ENCODE measurements at places on chromosomes 5 and 9. TPM values are rescaled to one million over a fixed set of nuclear protein-coding genes. Genes with fewer than 3 reads are reported as not detected.

- no peak for DNase-seq
Measured at GRCh38 chr5:113212244-113212920, 222.4 kb downstream of the TSSK1B start.

AGTPBP1 gene
- total RNA-seq = 55.6 TPM

DNA sequence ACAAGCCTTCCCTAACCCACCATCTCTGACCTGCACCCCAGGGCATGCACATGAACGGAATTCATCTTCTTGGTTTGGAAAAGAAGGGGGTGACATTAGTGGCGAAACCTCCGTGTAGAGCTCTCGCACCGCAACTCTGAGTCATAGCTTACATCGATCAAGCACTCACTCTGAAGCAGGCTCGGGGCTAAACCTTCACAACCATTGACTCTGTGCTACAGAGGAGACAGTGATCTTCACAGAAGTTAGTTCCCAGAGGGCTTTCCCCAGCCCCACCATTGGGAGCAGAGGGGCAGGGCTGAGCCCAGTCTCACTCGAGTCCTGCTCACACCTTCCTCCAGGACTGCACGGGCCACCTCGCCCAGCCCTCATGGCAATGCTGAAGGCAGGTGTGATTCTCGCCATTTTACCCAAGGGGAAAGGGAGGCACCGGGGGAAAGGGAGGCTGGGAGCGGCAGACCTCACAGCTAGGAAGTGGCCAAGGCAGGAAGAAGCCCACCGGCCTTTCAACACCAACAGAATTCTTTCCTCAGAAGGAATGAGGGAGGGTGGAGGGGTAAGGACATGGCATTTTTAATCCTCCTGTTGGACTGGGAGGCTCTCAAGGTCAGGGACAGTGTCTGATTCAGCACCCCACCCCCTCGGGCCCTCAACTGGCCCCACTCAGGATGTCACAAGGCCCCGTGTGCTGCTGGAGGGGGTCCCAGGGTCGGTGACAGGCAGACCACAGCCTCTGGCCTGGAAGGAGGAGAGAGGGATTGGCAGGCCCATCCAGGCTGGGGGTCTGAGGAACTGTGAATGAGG lies 25.9 kb upstream of the IL17B start:
- no peak for DNase-seq

GRCh38 chr5:19866090-19866450 lies 121.9 kb downstream of the CDH18 start:
- no peak for DNase-seq

GRCh38 chr9:88076286-88077070 lies 61.8 kb downstream of the SPATA31C2 start:
- DNase-seq = peak; percentile 23

ZNF454 gene
- total RNA-seq = 0.17 TPM

- DNase-seq = no peak
Measured at GRCh38 chr5:35052838-35053237, 5.1 kb upstream of the AGXT2 start.

GRCh38 chr9:14159440-14160216 lies 154.3 kb downstream of the NFIB start:
- DNase-seq = no peak

PCDHB16 gene
- not detected for total RNA-seq

DNA sequence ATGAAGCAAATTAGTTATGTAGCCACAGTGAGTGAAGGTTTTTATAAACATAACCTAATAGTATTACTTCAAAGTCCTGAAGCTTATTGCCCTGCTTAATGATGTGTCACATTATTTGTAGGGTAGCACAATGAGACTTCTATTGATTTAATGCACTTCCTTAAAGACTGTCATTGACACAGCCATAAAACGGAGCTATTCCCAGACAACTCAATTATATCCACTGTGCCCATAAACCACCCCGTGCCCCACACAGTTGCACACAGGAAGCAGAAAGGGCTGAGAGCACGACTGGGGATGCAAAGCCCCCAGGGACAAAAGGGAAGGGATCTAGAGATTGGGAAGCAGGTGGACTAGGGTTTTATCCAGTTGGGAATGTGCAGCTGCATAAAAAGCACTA lies 37.0 kb downstream of the TRIM32 start:
- DNase-seq = no peak

DNA sequence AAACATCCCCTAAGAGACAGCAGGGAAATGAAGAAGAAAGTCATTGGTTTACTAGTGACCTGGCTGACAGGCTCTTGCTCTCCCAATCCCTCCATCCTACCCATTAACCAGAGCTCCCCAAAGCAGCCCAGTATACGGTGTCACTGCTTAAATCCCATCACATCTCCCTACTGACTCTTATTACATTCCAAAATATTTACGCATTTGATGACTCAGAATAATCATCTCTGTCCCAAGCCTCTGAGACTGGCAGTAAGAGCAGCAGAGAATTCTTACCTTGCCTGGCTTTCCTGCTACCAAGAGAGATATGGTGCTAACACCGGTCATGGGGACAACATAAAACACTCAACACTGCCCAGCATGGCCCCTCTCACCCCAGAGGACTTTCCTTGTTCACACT lies 20.2 kb upstream of the WHRN start:
- DNase-seq = no peak

DNA sequence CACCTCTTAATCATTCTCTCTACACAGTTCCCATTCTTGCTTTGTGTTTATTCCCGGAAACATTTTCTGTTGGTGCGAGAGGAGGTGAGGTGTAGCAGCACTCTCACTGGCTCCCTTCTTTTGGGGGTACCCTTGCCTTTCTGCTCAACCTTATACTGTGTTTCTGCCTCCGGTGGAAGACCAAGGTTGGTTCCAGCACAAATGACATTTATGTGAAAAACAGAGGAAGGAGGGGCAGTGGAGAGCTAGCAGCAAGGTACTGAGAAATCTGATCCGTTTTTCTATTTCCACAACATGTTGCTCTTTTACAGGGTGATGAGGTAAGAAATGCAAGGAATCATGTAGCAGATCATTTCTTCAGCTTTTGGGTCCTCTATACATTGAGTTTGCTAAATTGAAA lies 648.0 kb upstream of the DMAC1 start:
- DNase-seq = no peak

TXNDC8 gene
- total RNA-seq = not detected

DNA sequence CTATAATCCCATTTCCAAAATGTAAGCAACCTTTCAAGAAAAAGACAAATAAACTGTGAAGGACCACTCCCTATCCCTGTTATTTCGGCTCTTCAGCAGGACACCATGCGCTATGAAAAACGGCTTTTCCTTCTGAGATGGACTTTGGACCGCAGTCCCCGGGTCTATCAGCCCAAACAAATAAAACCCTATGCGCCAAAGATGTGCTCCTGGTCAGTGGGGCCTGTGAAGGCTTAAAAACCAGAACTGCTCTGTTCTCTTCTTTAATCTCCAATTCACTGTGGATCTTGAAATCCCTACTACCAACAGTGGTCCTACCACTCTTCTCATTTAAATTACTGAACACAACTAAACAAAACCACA lies 33.3 kb downstream of the RAPGEF1 start:
- DNase-seq = no peak

PLGRKT gene
- total RNA-seq = 16.4 TPM

PFN3 gene
- not detected for total RNA-seq
